Ureter (tissue), 1 donor: ENCODE measurements at places on chromosomes 5 and 9. TPM values are rescaled to one million over a fixed set of nuclear protein-coding genes. Genes with fewer than 3 reads are reported as not detected.

- no peak for DNase-seq
These were observed 67.9 kb downstream of the SECISBP2 start for GRCh38 chr9:89386206-89386605.

DNA sequence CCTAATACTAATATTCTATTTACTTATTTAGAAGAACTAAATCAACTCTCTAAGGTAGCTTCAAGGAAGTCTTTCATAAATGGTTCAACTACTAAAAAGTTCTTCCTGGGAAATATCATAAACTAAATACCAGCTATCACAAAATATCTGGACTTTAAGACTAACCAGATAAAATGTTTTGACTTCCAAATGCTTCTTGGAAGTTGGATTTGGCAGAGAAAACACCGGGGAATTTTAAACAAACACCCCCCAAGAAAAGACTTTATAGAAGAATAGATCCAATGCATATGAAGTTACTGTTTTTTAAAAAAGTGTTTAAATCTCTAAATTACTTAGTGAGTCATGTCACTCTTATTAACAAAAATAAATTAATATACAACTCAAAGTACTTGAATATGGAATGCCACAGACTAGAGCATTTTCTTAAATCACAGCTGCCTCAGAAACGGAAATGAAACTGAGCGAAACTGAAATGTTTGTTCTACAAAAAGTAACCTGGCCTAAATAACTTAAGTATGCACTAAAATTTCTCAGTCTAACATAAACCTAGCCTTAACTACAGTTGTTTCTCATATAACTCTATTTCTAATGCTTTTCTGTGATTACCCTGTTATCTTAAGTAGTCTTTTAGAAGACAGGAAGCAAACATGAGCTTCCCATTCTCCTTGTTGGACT lies 6.8 kb downstream of the ABCA1 start:
- no peak for DNase-seq

GRCh38 chr5:116604805-116605204 lies 30.2 kb upstream of the SEMA6A start:
- no peak for DNase-seq

GRCh38 chr9:37966412-37967013 lies 62.6 kb upstream of the SLC25A51 start:
- DNase-seq = no peak

- DNase-seq = no peak
These were observed 68.5 kb downstream of the KLHL3 start for GRCh38 chr5:137667341-137667740.

- DNase-seq = no peak
These were observed 19.8 kb upstream of the NTNG2 start for GRCh38 chr9:132141948-132142594.

DNA sequence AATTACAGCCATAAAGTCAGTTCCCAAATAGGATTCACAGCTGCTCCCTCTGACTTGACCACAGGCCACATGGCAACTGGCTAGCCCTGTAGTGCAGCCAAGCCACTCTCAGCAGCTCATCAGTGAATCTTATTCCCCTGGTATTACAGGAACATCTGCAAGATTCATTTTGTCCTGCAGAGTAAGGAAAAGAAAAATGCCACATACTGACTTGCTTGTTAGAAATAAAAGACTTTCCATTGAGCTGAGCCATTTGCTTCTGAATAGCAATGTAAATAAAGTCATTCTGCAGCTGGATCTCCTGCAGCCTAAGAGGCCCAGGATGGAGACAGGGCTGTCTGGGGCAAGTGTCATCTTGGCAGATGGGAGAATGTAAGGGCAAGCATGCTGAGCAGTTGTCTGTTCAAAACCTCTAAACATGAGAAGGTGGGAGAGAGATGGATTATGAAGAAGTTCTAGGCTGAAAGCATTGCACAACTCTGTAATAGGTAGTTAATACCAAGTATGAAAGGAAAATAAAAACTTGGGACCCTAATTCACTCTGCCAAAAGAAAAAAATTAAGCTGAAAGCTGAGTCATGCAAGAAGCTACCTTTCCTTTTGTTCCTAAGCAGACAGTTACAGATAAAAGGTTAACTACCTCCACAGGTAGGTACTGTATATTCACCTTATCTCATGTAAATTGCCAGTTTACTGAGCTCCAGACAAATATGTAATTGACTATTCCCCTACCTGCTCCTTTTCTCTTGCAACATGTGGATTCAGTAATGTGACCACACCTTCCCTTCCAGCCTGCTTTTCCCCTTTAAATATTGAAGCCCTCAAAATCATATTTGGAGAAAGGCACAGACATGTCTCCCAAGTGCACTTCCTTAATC lies 244.4 kb upstream of the RAI14 start:
- DNase-seq = no peak

GRCh38 chr9:128733256-128733655 lies 9.3 kb upstream of the ZDHHC12 start:
- DNase-seq = peak; percentile 66

DNA sequence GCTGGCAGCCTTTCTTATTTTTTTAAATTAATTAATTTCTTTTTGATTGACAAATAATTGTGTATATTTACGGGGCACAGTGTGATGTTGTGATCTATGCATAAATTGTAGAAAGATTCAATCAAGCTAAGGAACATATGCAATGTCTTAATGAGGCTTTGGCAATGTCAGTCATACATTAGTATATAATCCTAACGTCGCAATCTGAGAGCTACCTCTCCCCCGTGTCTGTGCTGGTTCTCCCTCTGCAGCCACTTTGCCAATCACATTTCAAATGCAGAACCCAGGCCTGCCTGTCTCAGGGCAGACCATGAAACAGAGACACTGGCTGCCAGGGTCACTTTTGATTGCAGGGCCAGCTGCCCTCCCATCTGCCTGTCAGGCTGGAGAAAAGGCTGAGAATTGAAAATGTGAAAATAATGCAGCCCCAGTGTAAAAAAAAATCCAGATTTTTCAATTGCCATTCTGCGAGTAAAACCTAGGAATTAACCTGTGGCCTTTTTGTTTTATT lies 56.3 kb downstream of the SLC24A2 start:
- DNase-seq = no peak

DNA sequence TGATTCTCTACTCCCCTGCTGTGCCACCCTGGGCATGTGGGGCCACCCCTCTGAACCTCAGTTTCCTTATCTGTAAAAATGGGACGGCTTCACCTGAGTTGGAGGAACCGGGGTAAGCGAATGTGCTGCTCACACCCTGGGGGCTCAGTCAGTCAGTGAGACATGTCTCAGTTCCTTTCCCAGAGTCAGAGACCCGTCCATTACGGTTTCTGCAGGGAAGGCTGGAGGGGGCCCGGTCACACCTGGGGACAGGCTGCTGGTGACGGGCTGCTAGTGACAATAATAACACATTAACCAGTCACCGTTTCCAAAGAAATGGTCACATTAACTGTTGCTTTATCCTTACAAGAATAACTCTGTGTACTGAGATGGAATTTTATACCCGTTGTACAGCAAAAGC lies 282.4 kb downstream of the NSG2 start:
- no peak for DNase-seq

GRCh38 chr5:54932789-54933188 lies 52.6 kb downstream of the ESM1 start:
- no peak for DNase-seq

DNA sequence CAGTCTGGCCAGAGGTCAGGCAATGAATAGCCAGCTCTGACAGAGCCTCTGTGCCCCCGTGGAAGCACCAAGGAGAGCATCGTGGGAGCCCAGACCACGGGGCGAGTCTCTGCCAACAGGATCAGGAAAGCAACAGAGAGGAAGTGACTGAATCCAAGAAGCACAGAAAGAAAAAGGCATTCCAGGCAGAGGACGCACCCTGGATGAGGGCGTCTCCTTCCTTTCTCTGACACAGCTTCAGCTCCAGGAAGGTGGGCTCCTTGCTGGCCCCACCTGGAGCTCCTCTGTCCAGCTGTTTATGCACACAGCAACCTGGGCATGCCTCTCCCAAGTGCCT lies 16.6 kb downstream of the HK3 start:
- no peak for DNase-seq

DNA sequence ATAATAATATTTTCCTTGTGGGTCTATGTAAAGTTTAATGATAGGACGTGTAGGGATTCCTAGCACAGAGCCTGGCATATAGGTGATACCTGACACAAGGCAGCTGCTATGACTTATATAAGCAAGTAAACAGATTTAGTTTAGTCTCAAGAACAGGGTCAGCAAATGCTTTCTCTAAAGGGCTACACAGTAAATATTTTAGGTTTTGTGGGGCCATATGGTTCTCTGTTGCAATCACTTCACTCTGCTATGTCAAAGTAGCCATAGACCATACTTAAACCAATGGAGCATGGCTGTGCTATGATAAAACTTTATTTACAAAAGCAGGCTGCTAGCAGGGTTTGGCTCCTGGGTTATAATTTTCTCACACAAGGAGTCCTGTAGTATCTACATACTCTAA lies 204.8 kb upstream of the KLF4 start:
- DNase-seq = no peak

DNA sequence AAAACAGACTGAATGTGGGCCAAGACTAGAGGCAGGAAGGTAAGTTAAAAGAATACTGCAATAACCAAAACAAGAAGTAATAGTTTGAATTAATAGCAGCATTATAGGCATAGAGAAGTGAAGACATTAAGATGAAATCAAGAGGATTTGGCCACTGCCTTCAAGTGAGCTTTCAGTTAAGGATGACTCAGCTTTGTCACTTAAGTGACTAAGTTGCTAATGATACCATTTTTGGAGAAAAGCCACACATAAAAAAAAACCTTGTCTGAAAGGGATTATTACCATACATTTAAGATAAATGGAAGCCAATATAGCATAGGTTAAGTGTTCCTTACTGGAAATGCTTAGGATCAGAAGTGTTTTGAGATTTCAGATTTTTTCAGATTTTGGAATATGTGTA lies 57.0 kb downstream of the ECPAS start:
- no peak for DNase-seq

DNA sequence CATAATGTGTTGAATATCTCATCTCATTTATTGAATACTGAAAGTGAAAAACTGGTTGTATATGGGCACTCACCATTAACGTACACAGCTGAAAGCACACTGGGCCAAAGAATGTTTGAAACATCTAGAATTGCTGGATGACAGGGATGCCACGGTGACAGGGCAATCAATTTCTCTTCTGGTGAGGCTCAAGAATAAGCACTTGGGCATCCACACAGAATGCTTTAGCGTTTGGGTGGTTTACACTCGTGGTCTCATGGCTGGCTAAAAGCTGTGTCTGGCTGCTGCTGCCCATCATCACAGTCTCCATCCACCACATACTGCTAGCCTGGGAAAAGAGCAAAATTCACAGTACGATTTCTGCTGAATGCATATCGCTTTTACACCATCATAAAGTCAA lies 30.7 kb upstream of the IL31RA start:
- DNase-seq = no peak

GRCh38 chr5:174071484-174071883 lies 26.0 kb downstream of the NSG2 start:
- no peak for DNase-seq

- DNase-seq = peak; percentile 56
These were observed 70.2 kb upstream of the ALDH1A1 start for GRCh38 chr9:73023025-73023541.

- no peak for DNase-seq
These were observed 5.9 kb upstream of the TAL2 start for GRCh38 chr9:105656131-105656921.

- DNase-seq = no peak
These were observed 31.6 kb upstream of the GARNL3 start for GRCh38 chr9:127232833-127233549.

DNA sequence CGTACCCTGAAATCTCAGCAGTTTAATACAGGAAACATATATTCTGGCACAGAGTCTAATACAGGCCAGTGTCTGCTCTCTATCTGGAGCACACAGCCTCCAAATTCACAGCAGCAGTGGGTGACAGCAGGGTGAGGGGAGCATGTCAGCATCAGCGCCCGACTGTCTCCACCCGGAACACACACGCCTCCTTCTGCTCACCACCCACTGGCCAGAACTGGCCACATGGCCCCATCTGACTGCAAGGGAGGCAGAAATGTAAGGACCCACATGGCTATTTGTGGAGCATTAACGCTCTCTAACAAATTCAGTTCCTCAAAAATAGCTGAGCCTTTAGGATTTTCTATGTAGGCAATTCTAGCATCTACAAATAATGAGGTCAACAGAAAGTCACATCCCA lies 24.6 kb downstream of the UBE2QL1 start:
- no peak for DNase-seq

GRCh38 chr5:64800926-64801325 lies 32.2 kb downstream of the CWC27 start:
- no peak for DNase-seq

LCN10 gene
- 40.6 TPM for total RNA-seq

ZNF484 gene
- total RNA-seq = 17.8 TPM

SOX30 gene
- 0.52 TPM for total RNA-seq

PCDHGA1 gene
- total RNA-seq = 0.57 TPM

SAXO1 gene
- 0.57 TPM for total RNA-seq

TMEM8B gene
- total RNA-seq = 32.3 TPM

ACOT12 gene
- not detected for total RNA-seq

ANKRD18A gene
- 16.6 TPM for total RNA-seq

ORM2 gene
- not detected for total RNA-seq

KLF4 gene
- 33.1 TPM for total RNA-seq

ZBED3 gene
- total RNA-seq = 14.7 TPM

IFNK gene
- not detected for total RNA-seq
